Suppressor macrophage (primary cell): ENCODE measurements at places on chromosomes 4 and X.

DNA sequence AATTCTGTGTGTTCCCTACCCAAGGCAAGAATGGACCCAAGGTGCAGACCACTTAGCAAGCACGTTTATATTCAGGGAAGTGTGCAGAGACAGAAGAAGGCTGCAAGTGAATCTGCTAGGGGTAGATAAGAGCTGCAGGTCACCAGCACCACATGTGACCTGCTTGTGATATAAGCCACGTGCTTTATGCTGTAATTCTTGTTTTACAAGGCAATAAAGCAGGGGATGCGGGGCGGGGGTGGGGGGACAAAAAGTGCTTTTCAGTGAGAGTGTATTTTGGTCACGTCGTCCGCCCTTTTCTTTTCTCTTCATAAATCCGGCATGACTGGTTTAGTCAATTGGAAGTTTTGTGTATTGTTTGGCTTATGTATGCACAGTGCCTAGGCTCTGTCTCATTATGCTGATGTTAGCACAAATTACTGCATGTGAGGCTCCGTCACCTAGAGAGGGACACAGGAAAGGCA, 192.7 kb downstream of the RBMX2 start:
- no peak for DNase-seq

DNA sequence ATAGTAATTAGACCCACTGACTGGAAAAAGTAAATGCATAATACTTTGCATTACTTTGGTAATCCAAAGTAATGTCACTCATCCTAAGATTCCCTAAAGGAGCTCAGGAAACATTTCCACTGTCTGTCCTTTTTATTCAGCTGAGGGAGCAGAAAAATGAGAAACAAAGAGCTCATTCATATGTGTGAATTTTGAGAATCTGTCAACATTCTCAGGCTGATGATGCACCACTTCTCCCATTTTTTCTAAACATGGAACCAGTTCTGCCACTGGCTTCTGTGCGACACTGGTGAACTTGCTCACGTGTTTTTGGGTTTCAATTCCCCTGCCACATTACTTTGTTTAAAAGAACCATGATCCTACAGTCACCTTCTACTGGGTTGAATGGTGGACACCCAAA, 28.4 kb upstream of the ADH7 start:
- DNase-seq, result no peak

- peak; percentile 98 for DNase-seq
These were observed 59.3 kb downstream of the MAML3 start for GRCh38 chr4:140094438-140095420.

DNA sequence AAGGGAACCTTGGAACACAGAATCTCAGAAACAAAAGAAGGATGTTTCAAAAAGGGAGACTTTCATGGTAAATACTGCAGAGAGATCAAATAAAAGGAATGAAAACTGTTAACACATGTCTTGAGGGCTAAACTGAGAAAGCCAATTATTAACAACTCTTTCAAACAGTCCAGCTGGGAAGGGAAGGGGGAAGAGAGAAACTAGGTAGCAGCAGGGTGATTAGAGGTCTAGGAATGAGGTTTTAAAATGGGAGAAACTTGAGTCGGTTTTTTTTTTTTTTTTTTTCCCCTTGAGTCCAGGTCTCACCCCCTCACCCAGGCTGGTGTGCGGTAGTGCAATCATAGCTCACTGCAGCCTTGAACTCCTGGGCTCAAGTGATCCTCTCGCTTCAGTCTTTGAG, 4.3 kb downstream of the BCLAF3 start:
- no peak for DNase-seq

GRCh38 chr4:5810770-5811430, 82.0 kb downstream of the CRMP1 start:
- DNase-seq, result no peak

DNA sequence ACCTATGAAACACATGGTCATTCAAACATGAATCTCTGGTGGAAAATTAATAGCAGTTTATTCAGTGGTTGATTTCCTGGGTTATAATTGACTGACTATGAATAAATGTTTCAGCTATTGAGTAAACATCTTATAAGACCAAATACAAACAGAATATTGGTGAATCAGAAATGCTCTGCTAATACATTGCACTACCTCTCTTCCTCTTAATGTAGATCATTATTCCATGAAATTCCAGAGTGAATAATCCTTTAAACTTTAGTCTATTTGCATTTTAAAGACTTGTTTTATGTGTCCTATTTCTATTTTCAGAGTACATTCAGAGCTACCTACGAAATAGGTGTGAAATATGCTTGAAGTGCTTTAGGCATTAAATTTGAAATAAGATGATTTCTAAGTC, 715.4 kb downstream of the ADGRL3 start:
- DNase-seq, result no peak

GRCh38 chr4:151674804-151675391, 85.9 kb downstream of the GATB start:
- DNase-seq, result no peak

DNA sequence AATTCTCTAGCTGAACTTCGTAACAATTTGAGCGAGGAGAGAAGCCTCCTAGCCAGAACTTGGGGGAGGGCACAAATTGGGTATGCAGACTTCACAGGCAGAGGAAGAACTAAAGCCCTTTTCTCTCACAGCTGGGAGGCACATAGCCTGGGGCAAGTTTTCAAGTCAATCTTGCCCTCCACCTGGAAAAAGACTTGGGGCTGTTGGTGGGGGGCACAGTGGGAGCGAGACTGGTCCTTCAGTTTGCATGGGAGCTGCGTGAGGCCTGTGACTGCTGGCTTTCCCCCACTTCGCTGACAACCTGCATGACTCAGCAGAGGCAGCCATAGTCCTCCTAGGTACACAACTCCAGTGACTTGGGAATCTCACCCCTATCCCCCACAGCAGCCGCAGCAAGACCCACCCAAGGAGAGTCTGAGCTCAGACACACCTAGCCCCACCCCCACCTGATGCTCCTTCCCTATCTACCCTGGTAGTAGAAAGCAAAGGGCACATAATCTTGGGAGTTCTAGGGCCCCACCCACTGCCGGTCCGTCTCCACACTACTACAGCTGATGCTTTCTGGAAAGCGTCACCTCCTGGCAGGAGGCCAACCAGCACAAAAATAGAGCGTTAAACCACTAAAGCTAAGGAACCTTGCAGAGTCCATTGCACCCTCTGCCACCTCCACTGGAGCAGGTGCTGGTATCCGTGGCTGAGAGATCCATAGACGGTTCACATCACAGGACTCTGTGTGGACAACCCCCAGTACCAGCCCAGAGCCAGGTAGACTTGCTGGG, 160.8 kb downstream of the CBLL2 start:
- DNase-seq, result no peak
